ENCODE measurements at places on chromosomes 6 and 20.

DNA sequence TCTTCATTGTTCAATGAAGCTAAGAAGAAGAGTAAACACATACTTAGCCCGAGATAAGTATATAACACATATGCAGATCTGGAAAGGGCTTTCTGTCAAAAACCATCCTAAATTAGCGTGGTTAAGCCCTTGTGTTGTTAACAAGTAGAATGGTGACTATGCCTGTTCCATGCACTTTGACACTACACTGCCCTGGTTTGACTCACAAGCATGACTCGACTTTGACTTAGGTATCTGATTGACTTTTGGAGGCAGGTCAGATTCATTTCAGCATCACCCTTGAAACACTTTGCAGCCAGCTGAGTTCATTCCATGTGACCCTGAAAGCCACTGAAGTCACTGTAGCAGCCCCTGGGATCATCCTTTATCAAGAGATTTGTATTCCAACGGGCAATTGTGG lies 239.8 kb downstream of the TBX18 start:
- no peak for DNase-seq

DNA sequence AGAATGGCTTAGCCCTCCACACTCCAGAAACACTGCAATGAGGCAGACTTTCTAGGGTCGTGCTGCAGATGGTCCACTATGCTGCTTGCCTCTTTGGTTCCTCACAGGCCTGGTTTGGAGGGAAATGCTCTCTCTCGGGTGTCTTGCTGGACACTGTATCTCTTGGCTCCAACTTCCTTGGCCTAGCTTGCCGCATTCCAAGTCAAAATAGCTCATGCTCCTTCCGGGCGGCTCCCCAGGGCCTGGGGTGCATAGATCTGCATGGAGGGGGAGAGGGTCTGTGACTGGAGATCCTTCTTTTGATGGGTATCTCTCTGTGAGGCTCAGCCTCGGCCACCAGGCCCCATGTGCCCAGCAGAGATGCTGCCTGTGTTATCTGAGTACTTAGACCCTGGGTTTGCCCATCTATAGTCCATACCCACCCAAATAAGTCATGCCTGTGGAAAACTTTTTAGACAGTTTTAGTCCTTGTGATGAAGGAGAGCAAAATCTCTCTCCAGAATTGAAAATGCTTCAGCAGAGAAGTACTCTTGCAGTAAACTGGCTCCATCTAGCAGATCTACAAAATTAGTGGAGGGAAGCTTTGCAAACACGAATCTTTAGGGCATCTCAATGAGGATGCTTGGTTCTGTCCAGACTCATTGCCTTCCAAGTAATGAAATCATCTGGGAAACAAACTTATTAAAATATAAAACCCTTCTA lies 264.1 kb upstream of the RIN2 start:
- DNase-seq: no peak

GRCh38 chr6:120230008-120230407 lies 880.4 kb upstream of the MAN1A1 start:
- no peak for DNase-seq

- DNase-seq: no peak
Measured at GRCh38 chr6:162706232-162706631, 21.3 kb downstream of the PRKN start.

- no peak for DNase-seq
Measured at GRCh38 chr6:113627480-113627879, 229.7 kb upstream of the MARCKS start.

DNA sequence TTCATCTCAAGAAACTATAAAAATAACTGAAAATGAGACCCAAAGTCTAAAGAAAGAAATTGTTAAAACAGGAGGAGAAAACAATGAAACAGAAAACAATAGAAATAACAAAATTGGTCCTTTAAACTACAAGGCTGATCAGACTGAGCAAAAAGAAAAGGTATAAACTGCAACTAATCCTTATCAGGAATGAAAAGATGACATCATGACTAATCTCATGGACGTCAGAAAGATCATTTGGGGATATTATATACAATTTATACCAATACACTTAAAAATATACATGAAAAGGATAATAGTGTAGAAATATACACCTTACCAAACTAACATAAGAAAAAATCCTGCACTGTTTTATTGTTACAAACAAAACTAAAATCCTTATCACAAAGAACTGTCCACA lies 315.6 kb downstream of the TAF4 start:
- DNase-seq: no peak

DNA sequence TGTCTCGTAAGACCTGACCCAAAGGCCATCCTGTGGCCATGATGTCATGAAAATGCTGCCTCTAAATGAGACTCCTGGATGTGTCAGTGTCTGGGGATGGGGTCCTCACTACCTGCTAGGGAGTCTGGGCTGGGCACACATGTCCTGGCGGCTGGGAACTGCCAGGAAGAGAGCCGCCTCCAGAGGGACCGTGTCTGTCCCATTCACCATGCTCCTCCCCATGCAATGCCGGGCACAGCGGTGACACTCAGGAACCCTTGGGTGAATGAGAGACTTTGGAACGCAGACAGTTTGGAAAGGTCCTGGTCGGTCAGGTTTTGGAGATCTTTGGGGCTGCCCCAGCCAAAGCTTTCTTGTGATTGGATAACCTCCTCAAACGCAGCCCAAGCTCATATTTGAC lies 40.1 kb upstream of the GTSF1L start:
- no peak for DNase-seq

DNA sequence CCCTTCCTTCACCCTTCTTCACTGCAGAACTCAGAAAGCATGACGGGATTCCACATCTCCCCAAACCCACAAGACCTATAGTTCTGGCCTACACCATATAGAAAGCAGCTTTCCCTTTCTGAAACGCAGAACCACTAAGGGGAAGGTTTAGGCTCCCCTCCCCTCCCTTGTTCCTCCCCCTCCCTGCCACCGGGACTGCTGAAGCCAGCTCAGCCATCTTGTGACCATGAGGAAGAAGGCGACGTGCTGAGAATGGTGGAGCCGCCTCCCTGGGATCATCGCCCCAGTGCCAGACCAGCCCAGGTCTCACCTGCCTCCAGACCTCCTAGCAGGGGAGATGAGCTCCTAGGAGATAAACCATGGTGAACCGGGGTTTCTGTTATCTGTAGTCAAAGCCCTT lies 19.6 kb downstream of the SERPINB6 start:
- DNase-seq: no peak

GRCh38 chr6:7207720-7208119 lies 100.0 kb downstream of the RREB1 start:
- DNase-seq: no peak

DNA sequence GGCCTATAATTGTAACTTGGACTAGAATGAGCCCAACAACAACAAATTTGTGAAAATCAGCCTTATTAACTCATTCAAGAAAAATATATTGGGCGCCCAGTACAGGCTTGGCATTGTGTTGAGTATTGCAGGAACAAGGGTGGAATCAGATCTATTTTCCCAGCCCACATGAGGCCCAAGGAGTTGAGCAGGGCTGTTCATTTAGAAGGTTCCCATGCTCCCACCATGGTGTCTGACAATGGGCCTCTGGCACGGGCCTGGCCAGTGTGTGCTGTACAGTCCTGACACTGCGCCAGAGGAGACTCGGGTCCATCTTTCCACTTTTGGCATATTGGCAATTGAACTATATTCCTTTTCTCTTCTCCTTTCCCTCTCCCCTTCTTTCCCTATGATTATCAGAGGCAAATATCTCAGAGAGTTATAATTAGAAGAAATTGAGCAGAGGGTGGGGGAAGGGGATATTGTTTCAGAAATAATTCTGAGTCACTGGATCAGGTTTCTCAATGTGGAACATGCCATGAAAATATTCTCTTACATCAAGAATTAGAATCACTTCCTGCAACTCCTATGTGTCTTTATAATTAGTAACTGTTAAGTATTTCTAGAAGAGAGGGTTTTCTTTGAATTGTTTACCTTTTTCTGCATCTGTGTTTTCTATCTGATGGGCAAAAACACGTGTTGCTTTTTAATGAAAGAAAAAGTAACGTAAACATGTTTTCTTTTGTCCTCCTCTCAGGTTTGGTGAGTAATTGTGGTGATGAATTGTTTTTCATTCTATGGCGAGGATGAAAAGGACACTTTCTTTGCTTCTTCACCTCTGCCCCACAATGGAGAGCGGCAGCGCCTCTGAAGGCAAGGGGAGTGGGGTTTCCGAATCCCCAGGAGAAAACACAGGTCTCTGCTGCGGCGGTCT lies 209.4 kb downstream of the FOXA2 start:
- no peak for DNase-seq

DNA sequence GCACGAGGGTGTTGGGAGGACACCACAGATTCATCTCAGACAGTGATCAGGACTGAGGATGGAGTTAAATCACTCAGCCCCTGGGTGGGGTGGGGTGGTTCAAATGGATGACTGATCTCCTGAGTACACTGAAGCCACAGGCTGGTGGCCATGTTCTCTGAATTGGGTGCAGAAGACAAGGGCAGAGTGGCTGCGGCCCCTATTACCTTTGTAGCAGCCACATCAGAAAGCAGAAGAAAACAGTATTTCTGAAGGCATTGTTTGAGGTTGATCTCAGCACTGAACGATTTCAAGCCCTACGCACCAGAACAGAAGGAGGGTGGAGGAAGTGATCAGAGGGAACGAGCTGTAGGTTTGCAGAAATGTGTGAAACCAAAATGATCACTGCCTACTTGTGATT lies 71.6 kb downstream of the SH3BGRL2 start:
- DNase-seq: no peak

- no peak for DNase-seq
Measured at GRCh38 chr6:107244742-107245480, 129.6 kb upstream of the BEND3 start.

- no peak for DNase-seq
Measured at GRCh38 chr6:47076422-47077344, 34.6 kb upstream of the ADGRF1 start.

DNA sequence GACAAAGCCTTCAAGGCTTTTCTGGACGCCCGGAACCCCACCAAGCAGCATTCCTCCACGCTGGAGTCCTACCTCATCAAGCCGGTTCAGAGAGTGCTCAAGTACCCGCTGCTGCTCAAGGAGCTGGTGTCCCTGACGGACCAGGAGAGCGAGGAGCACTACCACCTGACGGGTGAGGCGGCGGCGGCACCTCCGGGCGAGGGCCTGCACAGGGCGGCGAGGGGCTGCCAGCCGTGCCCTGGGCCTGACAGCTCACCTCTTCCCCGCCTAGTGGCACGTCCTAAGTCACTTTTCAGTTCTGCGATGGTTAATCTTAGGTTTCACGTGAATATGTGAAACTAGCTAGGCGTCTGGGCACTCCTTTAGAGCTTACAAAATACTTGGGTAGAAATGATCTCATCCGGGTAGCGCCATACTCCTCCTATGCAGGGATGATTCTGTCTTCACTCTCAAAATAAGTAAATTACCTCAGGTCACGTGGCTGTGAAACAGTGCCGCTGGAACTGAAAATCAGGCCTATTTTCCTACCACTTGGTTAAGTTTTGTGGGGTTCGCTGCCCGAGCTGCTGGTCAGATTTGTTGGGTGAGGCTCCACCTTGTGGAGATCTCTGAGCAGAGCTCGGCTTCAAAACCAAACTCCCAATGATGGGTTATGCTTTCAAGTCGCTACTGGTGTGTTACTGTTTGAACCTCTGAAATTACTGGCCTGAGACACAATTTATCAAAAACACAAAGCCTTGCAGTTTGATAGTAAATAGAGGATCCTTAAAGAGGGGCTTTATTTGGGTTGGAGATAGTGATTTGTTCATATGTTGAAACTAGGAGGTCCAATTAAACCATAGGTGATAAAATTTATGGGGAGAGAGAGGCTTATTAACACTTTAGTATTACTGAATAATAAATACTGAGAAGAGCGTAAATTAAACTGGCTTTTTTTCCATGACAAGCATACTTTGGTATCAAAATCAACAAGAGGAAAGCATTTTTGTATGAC lies 15.5 kb upstream of the CLDN20 start:
- DNase-seq: peak; percentile 39
